ENCODE measurements at places on chromosomes 7 and 10.

DNA sequence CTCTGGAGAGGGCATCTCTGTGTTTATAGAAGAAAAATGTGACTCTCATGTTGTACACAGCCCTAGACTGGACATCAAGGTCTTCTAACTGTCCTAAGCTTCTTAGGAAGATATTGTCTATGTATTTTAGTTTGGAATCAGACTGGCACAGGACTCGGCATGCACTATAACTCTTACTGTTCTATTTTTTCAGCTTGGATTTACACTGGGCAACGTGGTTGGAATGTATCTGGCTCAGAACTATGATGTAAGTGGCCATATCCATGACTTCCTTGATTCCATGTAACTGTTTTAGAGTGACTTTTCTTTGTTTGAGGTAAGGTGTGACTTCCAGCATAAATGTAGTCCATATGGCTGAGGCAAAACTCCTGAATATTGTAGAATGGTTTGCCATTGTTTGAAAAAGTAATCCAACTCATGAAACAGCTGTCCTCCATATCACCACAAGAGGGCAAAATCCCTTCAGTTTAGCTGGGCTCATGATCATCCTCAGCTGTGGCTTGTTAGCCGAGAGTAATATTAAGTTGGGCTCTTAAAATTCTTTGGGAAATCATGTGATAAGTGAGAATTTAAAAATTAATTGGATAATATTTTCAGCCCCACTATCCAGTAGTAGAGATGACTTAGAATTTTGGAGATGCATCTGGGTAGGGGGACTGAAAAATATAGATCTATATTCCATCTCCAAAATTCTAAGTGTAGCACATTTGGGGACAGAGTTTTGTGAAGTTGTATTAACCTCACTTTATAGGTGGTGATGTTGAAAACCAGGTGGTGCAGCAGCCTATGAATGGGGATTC, 10.4 kb downstream of the STMP1 start:
- DNase-seq, result peak; percentile 51

GRCh38 chr10:118698421-118698820, 56.3 kb downstream of the CACUL1 start:
- DNase-seq, result no peak

DNA sequence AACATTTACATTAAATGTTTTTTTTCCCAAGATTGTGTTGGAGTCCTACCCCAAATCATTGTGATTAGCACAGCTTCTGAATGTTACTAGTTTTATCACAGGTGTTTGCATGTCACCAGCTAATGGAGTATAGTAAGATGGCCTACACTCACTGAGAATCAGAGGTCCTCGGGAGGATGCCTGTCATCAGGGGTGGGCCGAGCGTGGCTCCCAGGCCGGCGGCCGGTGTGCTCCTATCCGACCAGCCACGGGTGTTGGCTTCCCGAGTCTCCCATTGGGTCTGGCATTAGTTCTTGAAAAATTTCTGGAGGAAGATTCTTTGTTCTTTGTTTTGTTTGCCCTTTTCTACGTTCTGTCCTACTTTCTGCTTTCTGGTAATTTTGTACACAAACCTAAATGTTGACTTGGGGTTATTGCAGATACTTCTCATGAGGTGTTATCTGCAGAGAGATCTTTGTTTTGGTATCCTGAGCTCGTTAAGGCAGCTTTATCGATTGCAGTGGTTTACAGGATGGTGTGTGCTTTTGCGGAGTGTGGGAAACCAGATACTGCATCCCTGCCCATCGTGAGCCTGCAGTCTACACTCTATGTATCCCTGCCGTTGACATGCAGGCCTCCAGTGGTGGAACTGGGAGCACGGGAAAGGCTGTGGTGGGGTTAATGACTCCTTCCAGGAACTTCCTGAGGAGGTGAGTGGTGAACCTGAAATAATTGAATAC, 67.3 kb upstream of the DNAJB6 start:
- DNase-seq, result no peak

GRCh38 chr10:109062371-109062770, 860.9 kb downstream of the XPNPEP1 start:
- no peak for DNase-seq

- DNase-seq, result peak; percentile 38
Measured at GRCh38 chr7:148264933-148265557, 325.5 kb upstream of the C7orf33 start.

- no peak for DNase-seq
Measured at GRCh38 chr10:73979809-73980433, 18.0 kb upstream of the VCL start.

- DNase-seq, result no peak
Measured at GRCh38 chr7:1592299-1592871, 22.6 kb upstream of the PSMG3 start.

GRCh38 chr7:83528925-83529423, 120.0 kb downstream of the SEMA3E start:
- no peak for DNase-seq

DNA sequence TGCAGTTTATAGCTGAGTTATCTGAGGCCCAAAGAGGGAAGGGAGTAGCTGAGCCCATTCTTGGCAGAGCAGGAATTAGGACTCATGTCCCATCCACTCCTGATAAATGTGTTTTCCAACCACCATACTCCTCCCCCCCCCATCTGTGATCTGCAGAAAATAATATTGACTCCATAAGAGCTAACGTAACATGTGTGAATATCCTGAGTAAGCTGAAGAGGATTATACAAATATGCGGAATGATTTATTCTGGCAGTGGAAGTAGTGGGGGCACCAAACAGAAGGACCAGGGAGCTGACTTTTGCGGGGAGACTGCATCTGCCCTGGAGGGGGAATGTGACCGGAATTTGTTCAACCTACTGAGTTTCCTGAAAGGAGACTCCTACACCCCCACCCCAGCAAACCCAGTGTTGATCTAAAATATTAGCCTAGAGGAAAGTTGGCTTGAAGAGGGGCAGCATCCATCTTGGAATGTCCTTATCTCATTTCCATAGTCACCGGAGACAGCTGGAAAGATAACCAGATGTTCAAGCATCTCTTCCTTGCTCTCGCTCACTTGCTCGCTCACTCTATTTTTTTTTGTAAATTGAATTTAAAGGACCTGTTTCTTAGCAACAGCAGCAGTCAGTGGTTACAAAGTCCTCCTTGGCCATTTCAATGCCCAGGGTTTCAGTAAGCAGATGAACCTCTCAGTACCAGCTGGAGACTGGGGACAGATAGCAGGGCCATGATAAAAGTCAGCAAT, 114.7 kb downstream of the RPS24 start:
- DNase-seq, result no peak

- no peak for DNase-seq
Measured at GRCh38 chr7:67301667-67302066, 305.0 kb downstream of the TYW1 start.

DNA sequence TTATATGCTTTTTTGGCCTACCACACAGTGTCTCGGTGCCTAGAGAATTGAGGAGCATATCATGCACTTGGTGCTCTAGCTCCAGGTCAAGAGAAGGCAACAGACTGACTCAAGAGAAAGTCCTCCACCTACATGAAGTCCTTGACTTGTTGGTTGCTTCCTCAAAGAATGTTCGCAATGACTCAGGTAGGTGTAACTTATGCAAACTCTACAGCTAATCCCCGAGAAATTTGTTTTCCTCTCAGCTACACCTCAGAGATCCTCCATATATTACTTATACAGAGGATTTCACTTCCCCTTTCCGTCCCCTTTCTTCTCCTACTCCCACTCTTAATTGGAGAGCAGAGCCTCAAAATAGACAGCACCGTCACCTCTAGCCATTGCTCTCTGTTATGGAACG, 1013.1 kb downstream of the KCNMA1 start:
- DNase-seq, result no peak
